ENCODE measurements at places on chromosomes 2 and 18.

GRCh38 chr2:164910101-164910899, 45.0 kb downstream of the SLC38A11 start:
- no peak for DNase-seq

DNA sequence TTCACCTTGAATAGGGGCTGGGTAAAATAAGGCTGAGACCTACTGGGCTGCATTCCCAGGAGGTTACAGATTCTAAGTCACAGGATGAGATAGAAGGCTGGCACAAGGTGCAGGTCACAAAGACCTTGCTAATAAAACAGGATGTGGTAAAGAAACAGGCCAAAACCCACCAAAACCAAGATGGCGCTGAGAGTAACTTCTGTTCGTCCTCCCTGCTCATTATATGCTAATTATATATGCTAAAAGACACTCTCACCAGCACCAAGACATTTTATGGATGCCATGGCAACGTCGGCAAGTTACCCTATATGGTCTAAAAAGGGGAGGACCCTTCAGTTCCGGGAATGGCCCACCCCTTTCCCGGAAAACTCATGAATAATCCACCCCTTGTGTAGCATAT, 711.5 kb upstream of the KLHL29 start:
- no peak for DNase-seq

- no peak for DNase-seq
Observed at GRCh38 chr2:178307650-178308049, 113.3 kb downstream of the OSBPL6 start.

DNA sequence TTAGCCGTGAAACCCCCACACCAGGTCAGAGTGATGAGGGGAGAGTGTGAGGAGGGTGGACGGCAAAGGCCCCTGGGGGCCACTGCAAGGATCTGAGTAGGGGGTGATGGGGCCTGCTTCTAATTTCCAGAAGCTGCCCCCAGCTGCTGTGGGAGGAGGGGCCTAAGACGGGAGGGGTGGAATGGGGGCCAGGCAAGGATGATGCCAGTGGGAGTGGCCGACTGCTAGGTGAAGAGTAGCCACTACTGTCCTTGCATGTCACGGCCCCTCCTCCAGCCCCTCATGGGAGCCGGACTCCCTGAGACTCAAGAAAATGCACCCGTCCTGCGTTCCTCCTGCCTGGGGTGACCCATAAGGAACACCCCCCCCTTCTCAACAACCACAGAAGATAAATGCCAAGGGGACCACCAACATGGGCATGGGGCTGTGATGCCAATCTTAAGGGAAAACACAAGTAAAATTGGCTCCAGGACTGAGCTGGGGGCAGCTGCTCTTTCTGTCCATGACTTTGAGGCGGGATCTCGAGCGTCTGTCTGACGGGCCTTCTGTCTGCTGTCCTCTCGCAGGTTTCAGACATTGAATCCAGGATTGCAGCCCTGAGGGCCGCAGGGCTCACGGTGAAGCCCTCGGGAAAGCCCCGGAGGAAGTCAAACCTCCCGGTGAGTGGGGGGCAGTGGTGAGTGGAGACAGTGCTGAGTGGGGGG, 24.2 kb upstream of the PRLH start:
- DNase-seq, result no peak

GRCh38 chr2:39641635-39642034, 24.1 kb upstream of the TMEM178A start:
- no peak for DNase-seq

- DNase-seq, result no peak
Observed at GRCh38 chr18:36352384-36352783, 54.9 kb downstream of the FHOD3 start.

GRCh38 chr2:79082987-79083386, 4.8 kb downstream of the REG1B start:
- no peak for DNase-seq

DNA sequence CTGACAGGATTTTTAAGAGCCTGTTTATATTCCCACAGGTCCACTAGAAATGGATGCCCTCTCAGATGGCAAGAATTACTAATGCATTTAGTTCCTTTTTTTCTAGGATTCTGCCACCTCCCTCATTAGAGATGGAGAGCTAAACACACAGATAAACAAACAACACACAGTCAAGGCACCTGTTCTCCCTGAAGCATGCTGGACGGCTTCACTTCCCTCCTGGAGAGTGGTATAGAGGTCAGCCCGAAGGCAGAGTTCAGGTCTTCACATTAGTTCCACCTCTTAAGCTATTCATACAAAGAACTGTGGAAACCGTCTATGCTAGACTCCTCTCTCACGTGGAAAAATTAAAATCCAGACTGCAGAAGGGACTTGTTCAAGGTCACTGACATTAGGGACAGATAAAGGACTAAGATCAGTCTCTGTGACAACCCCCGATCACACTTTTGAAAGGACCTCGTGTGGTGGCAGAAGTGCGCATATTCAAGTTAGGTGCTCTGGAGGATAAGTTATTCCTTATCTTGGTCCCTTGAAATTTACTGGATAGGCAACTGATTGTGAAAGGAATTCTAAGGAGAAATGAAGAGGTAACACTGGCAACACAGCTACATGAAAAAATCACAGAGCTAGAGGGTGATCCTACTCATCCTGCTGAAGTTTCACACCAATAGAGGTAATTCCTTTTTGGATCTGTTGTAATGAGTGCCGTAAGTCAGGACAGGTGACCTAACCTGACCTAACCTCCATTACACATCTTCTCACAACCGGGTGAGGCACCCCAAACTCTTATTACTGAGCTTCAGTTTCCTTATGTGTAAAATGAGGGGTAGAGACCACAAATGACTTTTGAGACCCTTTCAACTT, 75.1 kb downstream of the SPRED2 start:
- no peak for DNase-seq

DNA sequence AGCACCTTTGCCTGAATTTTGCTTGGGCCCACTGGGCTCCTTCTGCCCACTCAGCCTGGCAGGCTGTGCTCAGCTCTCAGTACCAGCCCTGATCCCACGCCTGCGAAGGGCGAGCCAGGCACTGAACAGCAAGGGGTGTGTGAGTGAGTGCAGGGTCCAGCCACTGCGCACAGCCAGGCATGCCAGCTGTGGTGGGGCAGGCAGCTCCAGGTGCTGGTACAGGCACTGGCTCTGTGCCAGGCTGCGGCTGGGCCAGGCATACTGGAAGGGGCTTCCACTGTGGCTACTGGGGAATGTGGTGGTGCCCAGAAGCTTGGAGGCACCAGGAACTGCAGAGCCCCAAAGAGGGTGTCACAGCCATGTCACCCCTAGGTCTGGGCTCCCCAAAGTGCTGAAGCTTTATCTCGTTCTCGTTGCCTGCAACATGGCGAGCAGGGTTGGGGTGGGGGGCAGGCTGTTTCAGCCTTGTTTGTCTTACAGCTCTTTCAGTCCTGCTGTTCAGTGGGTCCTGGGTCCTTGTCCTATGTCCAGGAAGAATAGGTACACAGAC, 8.8 kb downstream of the DYSF start:
- DNase-seq, result no peak
